ENCODE measurements at places on chromosomes 4 and X.
A peak's percentile ranks its signal among the peaks of the same experiment; 100 is the strongest.

DNA sequence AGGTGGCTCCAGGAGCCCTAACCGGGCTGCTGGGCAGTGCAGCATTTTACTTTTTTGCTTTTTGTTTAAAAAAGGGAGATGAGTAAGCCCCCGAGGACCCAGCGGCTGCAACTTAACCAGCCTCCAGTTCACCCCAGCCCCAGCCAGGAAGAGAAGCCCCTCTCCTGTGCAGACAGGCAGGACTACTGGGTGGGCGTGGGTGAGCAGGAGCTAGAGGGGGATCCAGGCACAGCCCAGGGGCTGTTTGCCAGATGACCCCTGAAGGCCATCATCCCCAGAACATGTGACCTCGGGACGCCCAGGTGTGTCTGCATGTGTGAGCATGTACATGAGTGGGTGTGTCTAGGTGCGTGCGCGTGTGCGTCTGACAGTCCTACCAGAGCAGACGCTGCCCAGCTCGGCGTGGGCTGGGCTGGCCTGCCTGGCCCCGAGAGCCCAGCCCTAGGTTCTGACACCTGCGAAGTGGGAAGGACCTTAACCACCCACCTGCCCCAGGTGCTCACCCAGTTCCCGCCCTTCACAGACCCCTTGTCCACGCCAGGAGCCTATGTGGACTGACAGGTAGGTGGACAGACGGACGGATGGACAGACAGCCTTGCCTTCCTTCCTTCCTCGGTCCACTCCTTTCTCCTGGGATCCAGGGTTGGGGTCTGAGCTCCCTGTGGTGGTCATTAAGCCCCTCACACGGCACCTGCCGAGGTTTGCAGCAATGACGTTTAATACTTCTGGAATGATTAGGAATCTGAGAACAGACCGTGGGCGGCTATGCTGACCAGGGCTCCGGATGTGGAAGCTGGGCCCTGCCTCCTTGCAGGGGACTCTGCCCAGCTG, 7.8 kb upstream of the HAUS3 start:
- DNase-seq: no peak

GRCh38 chr4:89077761-89078160, 20.8 kb upstream of the FAM13A start:
- no peak for DNase-seq

- no peak for DNase-seq
Observed at GRCh38 chr4:63620271-63620670, 789.0 kb downstream of the TECRL start.

DNA sequence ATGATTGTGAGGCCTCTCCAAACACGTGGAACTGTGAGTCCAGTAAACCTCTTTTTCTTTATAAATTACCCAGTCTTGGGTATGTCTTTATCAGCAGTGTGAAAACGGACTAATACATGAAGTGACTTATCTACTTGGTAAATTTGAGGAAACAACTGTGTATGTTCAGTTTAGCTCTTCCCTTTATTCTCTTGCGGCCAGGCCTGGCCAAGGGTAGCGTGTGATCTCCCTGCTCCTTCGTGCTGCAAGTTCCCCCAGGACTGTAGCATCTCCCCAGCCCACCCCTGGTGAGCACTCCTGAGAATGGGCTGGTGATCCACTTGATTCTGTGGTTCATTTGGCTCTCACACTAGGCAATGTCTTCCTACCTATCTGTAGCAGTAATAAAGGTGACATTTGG, 53.2 kb upstream of the CHRNA9 start:
- DNase-seq: no peak

GRCh38 chrX:11423362-11423818, 130.2 kb downstream of the AMELX start:
- DNase-seq: peak; percentile 17

GRCh38 chrX:26631385-26631784, 415.4 kb downstream of the MAGEB5 start:
- DNase-seq: no peak

DNA sequence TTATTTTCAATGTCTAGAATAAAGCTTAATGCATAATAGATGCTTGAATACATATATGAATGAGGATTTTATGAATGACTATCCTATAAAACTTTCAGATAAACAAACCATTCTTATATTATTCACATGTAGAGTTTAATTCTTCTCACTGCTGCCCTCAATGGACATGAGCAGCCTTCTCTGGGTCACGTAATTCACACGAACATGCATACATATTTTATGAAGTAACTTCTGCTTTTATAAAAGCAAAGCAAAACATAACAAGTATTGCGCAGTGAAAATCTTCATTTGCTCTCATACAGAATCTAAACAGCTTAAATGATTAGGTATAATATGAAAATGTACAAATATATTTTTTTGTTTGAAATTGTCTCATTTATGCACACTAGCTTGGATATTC, 116.7 kb downstream of the TMA16 start:
- no peak for DNase-seq
